ENCODE measurements at places on chromosomes 11 and 22. TPM values are rescaled to one million over a fixed set of nuclear protein-coding genes. Genes with fewer than 3 reads are reported as not detected.

Gene FXYD6
- total RNA-seq = under 0.01 TPM

Gene MYRF
- 1.0 TPM for total RNA-seq

Gene MMP11
- 8.6 TPM for total RNA-seq

Gene NECTIN1
- 5.2 TPM for total RNA-seq

Gene PRG3
- not detected for total RNA-seq

Gene MS4A3
- total RNA-seq = not detected

Gene LRRC74B
- total RNA-seq = not detected

Gene FAM180B
- not detected for total RNA-seq

Gene APOA5
- total RNA-seq = not detected

Gene POTEH
- total RNA-seq = not detected

Measured in bladder microvascular endothelial cell (primary cell).